ENCODE measurements at places on chromosomes 4 and X.

- DNase-seq, result no peak
Observed at GRCh38 chr4:130028552-130028951, 932.6 kb downstream of the C4orf33 start.

DNA sequence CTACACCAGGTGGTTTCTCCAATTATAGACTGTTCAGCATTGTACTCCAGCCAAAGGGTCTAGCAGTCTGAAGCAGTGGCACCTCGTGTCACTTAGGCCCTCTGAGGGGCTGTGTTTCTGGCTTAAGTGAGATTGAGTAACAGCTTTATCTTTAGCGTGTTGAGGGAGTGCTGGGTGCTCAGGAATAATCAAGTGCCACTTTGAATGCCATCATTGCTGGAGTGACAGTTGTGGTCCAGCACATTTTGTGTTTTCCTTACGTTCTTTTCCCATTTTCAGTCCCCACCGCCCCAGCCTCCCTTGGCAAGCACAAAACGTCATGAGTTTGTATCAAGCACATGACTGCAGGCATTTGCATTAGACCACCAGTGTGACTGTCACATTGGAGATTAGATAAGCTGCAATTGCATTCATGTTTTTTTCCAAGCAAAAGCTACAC lies 58.7 kb downstream of the FNIP2 start:
- DNase-seq, result no peak

- no peak for DNase-seq
Observed at GRCh38 chr4:16859031-16859430, 39.4 kb downstream of the LDB2 start.

GRCh38 chr4:86935566-86935852 lies 698 bp downstream of the AFF1 start:
- DNase-seq, result no peak

DNA sequence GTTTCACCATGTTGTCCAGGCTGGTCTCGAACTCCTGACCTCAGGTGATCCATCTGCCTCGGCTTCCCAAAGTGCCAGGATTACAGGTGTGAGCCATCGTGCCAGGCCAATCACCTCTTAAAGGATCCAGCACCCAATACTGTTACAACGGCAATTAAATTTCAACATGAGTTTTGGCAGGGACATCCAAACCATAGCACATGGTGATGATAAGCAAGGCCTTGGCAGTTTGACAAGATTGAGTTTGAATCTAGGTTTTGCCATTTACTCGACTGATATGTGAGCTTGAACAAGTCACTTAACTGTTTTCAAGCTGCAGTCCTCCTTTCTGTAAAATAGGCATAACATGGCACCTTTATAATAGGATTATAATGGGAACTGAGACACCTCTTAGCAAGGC lies 84.1 kb downstream of the GPR82 start:
- DNase-seq, result no peak

Measured in activated CD8-positive, alpha-beta memory T cell treated with anti-CD3 and anti-CD28 coated beads, Interleukin-2, amount 50 U/mL, for 48 hours (primary cell).